EH (cell line): ENCODE measurements at places on chromosomes 12 and 14.
A peak's percentile ranks its signal among the peaks of the same experiment; 100 is the strongest.

- peak; percentile 85 for DNase-seq
These were observed 69.0 kb downstream of the AKAP6 start for GRCh38 chr14:32397861-32398640.

DNA sequence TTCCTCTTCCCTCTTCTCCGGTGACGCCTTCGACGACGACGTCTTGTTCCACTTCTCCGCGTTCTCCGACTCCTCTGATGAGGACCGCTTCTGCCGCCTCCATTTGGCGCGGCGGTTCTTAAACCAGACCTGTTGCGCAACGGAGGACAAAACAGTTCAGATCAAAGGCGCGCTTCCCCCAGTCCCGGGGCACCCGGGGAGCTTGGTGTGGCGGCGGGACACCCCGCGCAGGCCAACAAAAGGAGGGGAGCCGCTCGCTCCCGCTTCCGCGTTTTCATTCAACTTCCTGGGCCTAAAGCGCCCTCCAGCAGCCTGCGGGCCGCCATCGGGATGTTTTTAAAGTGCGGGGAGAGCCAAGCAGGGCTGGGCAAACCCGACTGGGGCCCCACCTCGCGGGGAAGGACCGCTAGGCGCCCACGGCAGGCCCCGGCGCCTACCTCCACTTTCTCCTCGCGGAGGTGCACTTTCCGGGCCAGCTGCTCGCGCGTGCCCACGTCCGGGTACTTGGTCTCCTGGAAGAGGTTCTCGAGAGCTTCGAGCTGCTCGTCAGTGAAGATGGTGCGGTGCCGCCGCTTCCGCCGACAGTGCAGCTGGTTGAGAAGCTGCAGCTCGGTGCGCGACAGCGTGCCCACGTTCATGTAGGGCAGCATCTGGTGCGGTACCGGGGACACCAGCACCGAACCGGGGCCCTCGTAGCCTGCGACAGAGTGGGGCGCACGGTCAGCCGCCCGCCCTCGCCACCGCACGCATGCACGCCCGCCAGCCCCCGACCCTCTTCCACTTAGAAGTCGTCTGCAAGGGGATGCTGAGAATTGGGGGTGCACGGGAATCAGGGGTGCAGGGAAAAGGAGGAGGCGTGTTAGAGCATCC lies 1.2 kb downstream of the GSC start:
- DNase-seq: no peak

GRCh38 chr14:89351516-89352404 lies 65.3 kb downstream of the FOXN3 start:
- peak; percentile 55 for DNase-seq

- DNase-seq: peak; percentile 91
These were observed 4.4 kb downstream of the REM2 start for GRCh38 chr14:22887260-22887989.

GRCh38 chr12:43805149-43805859 lies 813 bp downstream of the TWF1 start:
- no peak for DNase-seq

GRCh38 chr12:103821773-103822172 lies 19.3 kb downstream of the NT5DC3 start:
- peak; percentile 54 for DNase-seq

DNA sequence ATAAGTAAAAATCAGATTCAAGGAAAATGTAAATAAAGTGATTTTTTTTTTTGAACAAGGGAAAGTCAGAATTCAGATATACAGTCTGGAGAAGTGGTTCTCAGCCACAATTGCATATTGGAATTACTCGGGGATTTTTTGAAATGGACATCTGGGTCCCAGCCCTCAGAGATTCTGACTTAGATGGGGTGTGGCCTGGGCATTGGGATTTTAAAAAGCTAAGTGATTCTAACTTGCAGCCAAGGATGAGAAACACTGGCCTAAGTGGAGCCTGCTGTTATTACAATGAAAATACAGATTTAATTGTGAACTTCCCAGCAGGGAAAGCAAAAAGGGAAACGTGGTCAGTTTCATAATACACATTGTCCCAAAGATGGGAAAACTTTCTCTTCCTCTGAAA lies 273.8 kb downstream of the TTC8 start:
- no peak for DNase-seq

- DNase-seq: no peak
These were observed 1.2 kb downstream of the KIF26A start for GRCh38 chr14:104139460-104140212.
